ENCODE measurements at places on chromosomes 2 and 18.

- DNase-seq, result no peak
Measured at GRCh38 chr2:214649440-214650205, 159.9 kb downstream of the BARD1 start.

DNA sequence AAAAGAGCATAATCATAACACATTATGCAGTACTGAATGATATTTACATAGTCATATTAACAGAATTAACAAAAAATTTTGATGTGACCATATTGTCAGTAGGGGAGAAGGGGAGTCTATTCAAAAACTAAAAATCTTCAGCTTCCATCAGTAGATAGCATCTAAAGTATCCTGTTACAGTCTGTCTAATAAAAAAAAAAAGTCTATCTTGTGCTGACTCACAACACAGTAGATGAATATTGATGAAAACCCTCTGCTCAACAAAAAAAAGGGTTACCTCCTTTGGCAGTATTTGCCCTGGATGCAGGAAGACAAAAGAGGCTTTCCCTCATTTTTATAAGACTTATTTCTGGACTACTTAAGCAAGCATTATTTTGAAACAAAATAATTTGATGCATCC lies 27.3 kb downstream of the GRB14 start:
- DNase-seq, result no peak

DNA sequence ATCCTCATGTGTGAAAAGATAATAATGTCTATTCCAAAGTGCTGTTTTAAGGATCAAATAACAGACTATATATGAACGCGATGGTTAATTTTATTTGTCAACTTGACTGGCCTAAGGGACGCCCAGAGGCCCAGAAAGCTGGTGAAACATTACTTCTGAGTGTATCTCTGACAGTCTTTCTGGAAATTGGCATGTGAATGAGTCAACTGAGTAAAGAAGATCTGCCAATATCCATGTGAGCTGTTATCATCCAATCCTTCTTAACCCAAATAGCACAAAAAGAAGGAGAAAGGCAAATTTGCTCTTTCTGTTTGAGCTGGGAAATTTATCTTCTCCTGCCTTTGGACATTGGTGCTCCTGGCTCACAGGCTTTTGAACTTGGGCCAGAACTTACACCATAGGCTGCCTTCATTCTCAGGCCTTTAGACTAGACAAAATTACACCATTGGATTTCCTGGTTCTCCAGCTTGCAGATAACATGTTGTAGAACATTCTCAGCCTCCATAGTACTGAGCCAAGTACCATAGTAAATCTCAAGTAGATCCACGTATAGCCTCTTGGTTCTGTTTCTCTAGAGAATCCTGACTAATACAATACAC lies 114.7 kb upstream of the DOCK10 start:
- no peak for DNase-seq

DNA sequence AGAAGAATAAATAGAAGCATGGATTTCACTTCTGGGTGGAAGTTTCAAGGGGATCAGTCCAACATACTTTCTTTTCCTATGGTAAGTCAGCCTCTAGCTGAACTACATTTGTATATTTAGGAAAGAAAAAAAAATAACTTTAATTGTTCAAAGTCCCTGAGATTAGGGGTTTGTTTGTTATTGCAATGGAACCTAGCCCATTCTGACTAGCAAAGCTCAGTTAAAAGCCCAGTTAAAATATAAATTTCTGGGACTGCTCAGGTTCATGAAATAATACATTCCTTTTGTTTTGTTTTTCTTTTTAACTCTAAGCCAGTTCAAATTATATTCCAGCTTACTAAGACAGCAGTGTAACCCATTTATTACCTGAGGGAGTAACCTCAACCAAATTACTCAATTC lies 2069.6 kb upstream of the CELF4 start:
- no peak for DNase-seq

Data from anterior cingulate cortex (tissue), 58 donors.